Suprapubic skin (tissue), 4 donors: ENCODE measurements at places on chromosomes 7 and 10. TPM values are rescaled to one million over a fixed set of nuclear protein-coding genes. Genes with fewer than 3 reads are reported as not detected.

TEX36 gene
- total RNA-seq: not detected

STEAP2 gene
- 3.3 TPM for total RNA-seq

- H3K4me3 ChIP-seq: no peak overlapping the region
- H3K4me1 ChIP-seq: no peaks in the 10 kb centered on the region
- no peak for DNase-seq
- H3K27ac ChIP-seq: no peak overlapping the region
- no peaks in the 10 kb centered on the region for H3K27me3 ChIP-seq
Measured at GRCh38 chr10:80371467-80371866, 14.9 kb downstream of the DYDC2 start.

BAMBI gene
- 11.4 TPM for total RNA-seq

- H3K27ac ChIP-seq: no peak overlapping the region
- no peak for DNase-seq
- no peaks in the 10 kb centered on the region for H3K27me3 ChIP-seq
- H3K4me1 ChIP-seq: peaks cover 35% of the 10 kb centered on the region
Measured at GRCh38 chr7:80775482-80775881, 137.0 kb downstream of the CD36 start.

- no peaks in the 10 kb centered on the region for H3K27me3 ChIP-seq
- no peaks in the 10 kb centered on the region for H3K36me3 ChIP-seq
- DNase-seq: no peak
- no peak overlapping the region for H3K4me3 ChIP-seq
- no peaks in the 10 kb centered on the region for H3K4me1 ChIP-seq
- no peak overlapping the region for H3K27ac ChIP-seq
Measured at GRCh38 chr10:18474118-18474455, 177.3 kb downstream of the NSUN6 start.

- H3K36me3 ChIP-seq: no peaks in the 10 kb centered on the region
- H3K27me3 ChIP-seq: no peaks in the 10 kb centered on the region
- H3K4me1 ChIP-seq: no peaks in the 10 kb centered on the region
Measured at GRCh38 chr7:89238156-89238555, 442.6 kb upstream of the TEX47 start.

KNDC1 gene
- total RNA-seq: 0.79 TPM

AQP1 gene
- total RNA-seq: 104 TPM

NEUROD6 gene
- not detected for total RNA-seq

SLC29A3 gene
- 1.7 TPM for total RNA-seq

SLIT1 gene
- 0.11 TPM for total RNA-seq

SLC13A1 gene
- not detected for total RNA-seq

CCDC201 gene
- total RNA-seq: not detected

GRCh38 chr10:98429320-98430072 is 14.5 kb upstream of the PYROXD2 start:
- DNase-seq: no peak
- peaks cover 96% of the 10 kb centered on the region for H3K36me3 ChIP-seq
- H3K4me3 ChIP-seq: no peak overlapping the region
- no peak overlapping the region for H3K27ac ChIP-seq
- H3K27me3 ChIP-seq: no peaks in the 10 kb centered on the region

BLNK gene
- 5.9 TPM for total RNA-seq

UBTD1 gene
- total RNA-seq: 15.2 TPM

TMEM273 gene
- 6.1 TPM for total RNA-seq

MEOX2 gene
- 2.5 TPM for total RNA-seq

GRCh38 chr10:2618690-2619089 is 448.7 kb upstream of the PFKP start:
- no peaks in the 10 kb centered on the region for H3K27me3 ChIP-seq
- no peak overlapping the region for H3K27ac ChIP-seq
- H3K4me1 ChIP-seq: no peaks in the 10 kb centered on the region
- no peaks in the 10 kb centered on the region for H3K36me3 ChIP-seq
- no peak for DNase-seq
- no peak overlapping the region for H3K4me3 ChIP-seq

DNA sequence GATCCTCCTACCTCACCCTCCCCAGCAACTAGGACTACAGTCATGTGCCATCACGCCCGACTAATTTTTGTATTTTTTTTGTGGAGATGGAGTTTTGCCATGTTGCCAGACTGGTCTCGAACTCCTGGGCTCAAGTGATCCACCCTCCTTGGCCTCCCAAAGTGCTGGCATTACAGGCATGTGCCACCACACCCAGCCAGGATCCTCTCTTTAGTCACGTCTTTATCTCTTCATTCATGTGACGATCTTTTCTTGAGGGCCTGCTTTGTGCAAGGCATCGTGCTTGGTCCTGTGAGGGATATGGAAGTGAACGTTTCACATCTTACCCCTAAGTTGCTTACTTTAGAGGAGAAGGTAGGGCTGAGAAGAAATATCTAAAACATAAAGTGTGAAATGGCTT is 21.6 kb downstream of the WBP1L start:
- no peak overlapping the region for H3K4me3 ChIP-seq
- H3K36me3 ChIP-seq: no peaks in the 10 kb centered on the region
- H3K27ac ChIP-seq: peak overlapping the region; percentile 42
- no peak for DNase-seq
- H3K27me3 ChIP-seq: no peaks in the 10 kb centered on the region

GRCh38 chr7:99210265-99210970 is 2.5 kb upstream of the KPNA7 start:
- no peaks in the 10 kb centered on the region for H3K4me1 ChIP-seq
- H3K27ac ChIP-seq: no peak overlapping the region
- H3K36me3 ChIP-seq: no peaks in the 10 kb centered on the region
- H3K27me3 ChIP-seq: no peaks in the 10 kb centered on the region

DNA sequence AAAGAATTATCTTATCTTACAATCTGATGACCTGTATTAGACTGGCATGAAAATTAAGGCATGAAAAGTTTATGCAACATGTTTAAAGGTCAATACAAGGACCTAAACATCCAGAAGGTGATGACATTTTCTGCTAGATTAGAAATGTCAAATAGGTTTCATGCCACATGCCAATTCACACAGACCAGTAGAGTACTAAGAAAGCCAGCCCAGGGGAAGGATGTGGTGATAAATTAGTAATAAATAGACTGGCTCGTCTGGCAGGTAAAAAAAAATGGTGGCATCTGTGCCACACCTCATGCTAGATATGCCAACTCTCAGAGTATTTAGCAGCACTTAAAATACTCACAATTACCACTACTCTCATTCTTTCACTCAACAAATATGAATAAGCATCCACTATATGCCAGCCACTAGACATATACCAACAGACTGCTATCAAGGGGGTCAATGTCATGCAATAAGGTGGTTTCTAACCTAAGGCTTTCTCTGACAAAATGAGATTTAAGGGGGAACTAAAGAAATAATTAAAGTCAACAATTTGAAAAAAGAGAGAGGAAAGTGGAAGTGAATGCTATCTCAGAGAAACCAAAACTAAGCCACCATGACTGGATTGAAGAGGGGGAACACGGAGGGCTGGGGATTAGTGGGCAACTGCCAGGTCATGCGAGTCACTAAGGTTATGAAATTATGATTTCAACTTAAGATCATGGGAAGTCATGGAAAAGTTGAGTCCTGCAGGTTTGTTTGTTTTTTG is 83.5 kb downstream of the SGMS1 start:
- no peak overlapping the region for H3K27ac ChIP-seq
- H3K27me3 ChIP-seq: no peaks in the 10 kb centered on the region
- no peak overlapping the region for H3K4me3 ChIP-seq

HOXA2 gene
- total RNA-seq: 0.68 TPM

FAM53B gene
- total RNA-seq: 63.5 TPM

DNA sequence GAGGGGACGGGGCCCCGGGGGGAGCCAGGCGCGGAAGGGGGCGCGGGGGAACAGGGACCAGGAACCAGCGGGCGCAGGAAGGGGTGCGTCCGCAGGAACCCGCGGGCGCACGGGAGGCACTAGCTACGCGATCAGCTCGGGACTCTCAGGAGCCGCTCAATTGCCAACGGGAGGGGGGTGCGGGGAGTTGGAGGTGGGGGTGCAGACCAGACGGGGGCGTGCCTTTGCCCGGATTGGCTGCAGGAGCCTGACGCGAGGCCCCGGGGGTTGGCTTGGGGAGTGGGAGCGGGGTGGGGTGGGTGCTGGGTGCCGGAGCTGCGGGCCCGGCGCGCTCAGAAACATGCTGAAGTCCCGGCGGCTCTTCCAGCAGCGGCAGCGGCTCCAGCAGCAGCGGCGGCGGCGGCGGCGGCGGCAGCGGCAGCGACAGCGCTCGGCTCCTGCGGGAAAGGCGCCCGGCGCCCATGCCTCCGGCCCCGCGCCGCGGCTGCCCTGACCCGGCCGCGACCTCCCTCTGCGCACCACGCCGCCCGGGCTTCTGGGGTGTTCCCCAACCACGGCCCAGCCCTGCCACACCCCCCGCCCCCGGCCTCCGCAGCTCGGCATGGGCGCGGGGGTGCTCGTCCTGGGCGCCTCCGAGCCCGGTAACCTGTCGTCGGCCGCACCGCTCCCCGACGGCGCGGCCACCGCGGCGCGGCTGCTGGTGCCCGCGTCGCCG is at the start of gene ADRB1:
Gene ADRB1, plus strand, starts transcription at position 335 of the 715 bp plus-strand sequence. Its CDS starts 267 bp downstream, at position 602.
- peak within 1 kb of the TSS; percentile 55 for H3K4me3 ChIP-seq
- peak within 1 kb of the TSS; percentile 80 for H3K27ac ChIP-seq
- peak; percentile 89 for DNase-seq
- no peaks in the 10 kb centered on the region for H3K36me3 ChIP-seq

DNA sequence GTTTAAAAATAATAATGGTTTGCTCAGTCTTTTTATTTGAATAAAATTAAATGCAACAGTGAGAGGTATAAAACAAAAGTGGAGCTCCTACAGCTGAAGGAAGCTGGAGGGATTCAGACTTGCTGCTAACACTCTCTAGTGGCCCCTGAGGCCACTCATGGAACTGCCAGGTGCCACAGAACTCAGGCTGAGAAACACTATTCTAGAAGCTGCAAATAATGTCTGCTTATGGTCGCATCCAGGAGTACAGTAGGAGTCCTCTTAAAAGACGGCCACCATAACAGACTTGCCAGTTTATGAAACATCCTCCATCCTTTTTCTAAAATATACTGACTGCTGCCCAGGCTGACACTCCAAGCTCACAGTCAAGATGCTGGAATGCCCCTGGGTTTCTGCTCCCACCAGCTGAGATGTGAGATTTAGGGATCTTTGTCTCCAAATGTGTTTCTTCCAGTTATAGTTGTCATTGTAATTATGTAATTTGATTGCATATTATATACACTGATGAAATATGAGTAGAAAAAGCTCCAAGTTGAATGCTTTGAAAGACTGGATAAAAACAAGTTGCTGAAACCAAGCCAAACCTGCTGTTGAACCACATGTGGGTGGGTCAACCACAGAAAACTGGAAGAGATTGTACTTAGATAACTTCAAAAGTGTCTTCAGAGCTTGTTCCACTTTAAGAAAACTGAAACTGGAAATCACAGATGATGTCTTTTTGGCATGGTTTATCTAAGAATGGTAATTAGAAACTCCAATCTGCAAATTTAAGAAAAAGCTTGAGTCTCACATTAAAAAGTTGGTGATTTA is 213.7 kb upstream of the AOAH start:
- no peaks in the 10 kb centered on the region for H3K36me3 ChIP-seq
- DNase-seq: no peak

IFIT1 gene
- 2.5 TPM for total RNA-seq

AKR1B15 gene
- total RNA-seq: 1.1 TPM

SLC26A4 gene
- 0.26 TPM for total RNA-seq

GRCh38 chr7:135925210-135925609 is 51.9 kb downstream of the MTPN start:
- no peak overlapping the region for H3K4me3 ChIP-seq
- DNase-seq: no peak
- H3K36me3 ChIP-seq: peaks cover 12% of the 10 kb centered on the region
- H3K4me1 ChIP-seq: no peaks in the 10 kb centered on the region
- H3K27ac ChIP-seq: no peak overlapping the region

- no peak for DNase-seq
- H3K27ac ChIP-seq: no peak overlapping the region
- no peak overlapping the region for H3K4me3 ChIP-seq
- H3K36me3 ChIP-seq: no peaks in the 10 kb centered on the region
- no peaks in the 10 kb centered on the region for H3K27me3 ChIP-seq
- H3K4me1 ChIP-seq: peaks cover 33% of the 10 kb centered on the region
Measured at GRCh38 chr10:44046605-44047004, 338.3 kb downstream of the CXCL12 start.

- no peaks in the 10 kb centered on the region for H3K27me3 ChIP-seq
- no peak overlapping the region for H3K4me3 ChIP-seq
- no peak overlapping the region for H3K27ac ChIP-seq
- H3K4me1 ChIP-seq: peaks cover 45% of the 10 kb centered on the region
Measured at GRCh38 chr7:2619116-2619515, 12.7 kb upstream of the TTYH3 start.

DNA sequence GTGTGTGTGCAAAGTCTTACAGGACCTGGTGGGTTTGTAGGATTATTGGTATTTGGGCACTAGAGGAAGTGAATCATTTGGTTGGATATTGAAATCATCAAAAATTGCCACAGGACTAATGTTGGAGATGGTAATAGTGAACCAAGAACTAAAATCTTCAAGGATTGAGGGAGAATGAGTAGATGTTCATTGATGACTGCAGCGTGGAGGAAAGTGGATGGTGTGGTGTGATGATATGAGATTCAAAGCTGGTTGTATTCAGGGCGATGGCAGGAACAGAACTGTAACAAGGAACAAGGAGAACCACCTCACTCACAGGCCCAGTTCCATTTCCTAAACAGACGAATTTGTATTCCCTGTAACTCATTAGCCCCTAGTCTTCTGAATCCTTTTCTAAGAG is 90.3 kb downstream of the TRIM24 start:
- peaks cover 71% of the 10 kb centered on the region for H3K36me3 ChIP-seq
- no peak for DNase-seq
- H3K4me3 ChIP-seq: no peak overlapping the region
- no peaks in the 10 kb centered on the region for H3K4me1 ChIP-seq
- H3K27me3 ChIP-seq: no peaks in the 10 kb centered on the region
- no peak overlapping the region for H3K27ac ChIP-seq

GRCh38 chr10:2210088-2210487 is 472.8 kb upstream of the ADARB2 start:
- no peaks in the 10 kb centered on the region for H3K36me3 ChIP-seq
- H3K4me3 ChIP-seq: no peak overlapping the region
- H3K4me1 ChIP-seq: no peaks in the 10 kb centered on the region
- DNase-seq: no peak
